Keratinocyte (primary cell): ENCODE measurements at places on chromosomes 1 and 21. TPM values are rescaled to one million over a fixed set of nuclear protein-coding genes. Genes with fewer than 3 reads are reported as not detected.

The CD53 gene
- 0.09 to 0.58 TPM (median 0.19 TPM) in 3 replicates for polyA plus RNA-seq

The FHAD1 gene
- polyA plus RNA-seq = 0.09 to 0.18 TPM (median 0.12 TPM) in 3 replicates

GRCh38 chr1:85289207-85289847 is 12.9 kb upstream of the BCL10 start:
- H3K27ac ChIP-seq = peak overlapping the region; percentile 82
- peak overlapping the region; percentile 5 for H3K4me3 ChIP-seq
- H3K36me3 ChIP-seq = no peaks in the 10 kb centered on the region
- peaks cover 48% of the 10 kb centered on the region for H3K4me1 ChIP-seq
- H3K27me3 ChIP-seq = no peaks in the 10 kb centered on the region

- no peak overlapping the region for H3K27ac ChIP-seq
- peaks cover 13% of the 10 kb centered on the region for H3K27me3 ChIP-seq
- no peak for DNase-seq
- H3K36me3 ChIP-seq = no peaks in the 10 kb centered on the region
- no peak overlapping the region for H3K4me3 ChIP-seq
These were observed 22.7 kb downstream of the PLEKHA6 start for GRCh38 chr1:204337036-204337429.

GRCh38 chr21:25400427-25400826 is 206.9 kb downstream of the MRPL39 start:
- DNase-seq = no peak
- no peaks in the 10 kb centered on the region for H3K4me1 ChIP-seq
- H3K4me3 ChIP-seq = no peak overlapping the region
- H3K36me3 ChIP-seq = no peaks in the 10 kb centered on the region

DNA sequence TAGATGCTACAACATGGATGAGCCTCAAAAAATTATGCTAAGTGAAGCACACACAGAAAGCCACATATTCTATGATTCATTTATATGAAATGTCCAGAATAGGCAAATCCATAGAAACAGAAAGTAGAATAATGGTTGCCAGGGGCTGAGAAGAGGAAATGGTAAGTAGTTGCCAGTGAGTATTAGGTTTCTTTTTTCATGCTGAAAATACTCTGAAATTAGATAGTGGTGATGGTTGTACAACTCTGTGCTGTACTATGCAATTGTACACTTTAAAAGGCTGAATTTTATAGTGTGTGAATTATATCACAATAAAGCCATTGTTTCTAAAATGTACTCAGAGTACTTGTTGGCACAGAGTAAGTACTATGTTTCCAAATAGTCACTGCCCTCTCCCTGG is 15.5 kb upstream of the GFI1 start:
- H3K4me1 ChIP-seq = no peaks in the 10 kb centered on the region
- H3K27me3 ChIP-seq = no peaks in the 10 kb centered on the region
- H3K27ac ChIP-seq = no peak overlapping the region
- no peaks in the 10 kb centered on the region for H3K36me3 ChIP-seq
- no peak for DNase-seq
- no peak overlapping the region for H3K4me3 ChIP-seq

The OR14A2 gene
- polyA plus RNA-seq = not detected in 3 replicates

- H3K4me1 ChIP-seq = peaks cover 6% of the 10 kb centered on the region
- no peak for DNase-seq
- no peak overlapping the region for H3K4me3 ChIP-seq
- no peaks in the 10 kb centered on the region for H3K27me3 ChIP-seq
These were observed 663.7 kb downstream of the PTPRC start for GRCh38 chr1:199302554-199302953.

- no peaks in the 10 kb centered on the region for H3K36me3 ChIP-seq
- no peaks in the 10 kb centered on the region for H3K4me1 ChIP-seq
- no peaks in the 10 kb centered on the region for H3K27me3 ChIP-seq
- no peak overlapping the region for H3K27ac ChIP-seq
- no peak for DNase-seq
These were observed 187.7 kb upstream of the C1orf174 start for GRCh38 chr1:4087530-4088420.

The CRYAA gene
- not detected in 3 replicates for polyA plus RNA-seq

The F13B gene
- not detected in 3 replicates for polyA plus RNA-seq

The MDM4 gene
- polyA plus RNA-seq = 6.8 to 17.8 TPM (median 8.6 TPM) in 3 replicates

The DNAJC28 gene
- 0.91 to 1.4 TPM (median 1.1 TPM) in 3 replicates for polyA plus RNA-seq

DNA sequence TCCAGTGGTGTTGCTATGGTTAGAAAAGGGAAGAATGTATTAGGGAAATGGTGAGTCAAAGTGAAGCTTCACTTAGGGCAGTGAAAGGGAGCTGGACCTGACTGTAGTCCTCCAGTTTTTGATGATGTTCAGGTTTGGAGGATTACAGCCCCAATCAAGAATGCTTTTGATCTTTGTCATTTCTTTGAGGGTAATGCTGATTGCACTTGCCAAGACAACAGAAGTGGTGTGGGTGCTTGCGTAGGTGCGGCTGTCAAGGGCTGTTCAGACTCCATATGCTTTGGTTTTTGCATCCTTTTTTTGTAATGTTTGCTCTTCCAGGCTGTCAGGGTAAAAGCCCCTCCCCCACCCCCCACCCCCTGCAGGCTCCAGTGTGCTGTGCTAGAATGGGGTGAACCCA is 38.9 kb downstream of the HHAT start:
- DNase-seq = no peak
- H3K36me3 ChIP-seq = no peaks in the 10 kb centered on the region
- H3K4me3 ChIP-seq = no peak overlapping the region
- no peak overlapping the region for H3K27ac ChIP-seq
- peaks cover 11% of the 10 kb centered on the region for H3K4me1 ChIP-seq

DNA sequence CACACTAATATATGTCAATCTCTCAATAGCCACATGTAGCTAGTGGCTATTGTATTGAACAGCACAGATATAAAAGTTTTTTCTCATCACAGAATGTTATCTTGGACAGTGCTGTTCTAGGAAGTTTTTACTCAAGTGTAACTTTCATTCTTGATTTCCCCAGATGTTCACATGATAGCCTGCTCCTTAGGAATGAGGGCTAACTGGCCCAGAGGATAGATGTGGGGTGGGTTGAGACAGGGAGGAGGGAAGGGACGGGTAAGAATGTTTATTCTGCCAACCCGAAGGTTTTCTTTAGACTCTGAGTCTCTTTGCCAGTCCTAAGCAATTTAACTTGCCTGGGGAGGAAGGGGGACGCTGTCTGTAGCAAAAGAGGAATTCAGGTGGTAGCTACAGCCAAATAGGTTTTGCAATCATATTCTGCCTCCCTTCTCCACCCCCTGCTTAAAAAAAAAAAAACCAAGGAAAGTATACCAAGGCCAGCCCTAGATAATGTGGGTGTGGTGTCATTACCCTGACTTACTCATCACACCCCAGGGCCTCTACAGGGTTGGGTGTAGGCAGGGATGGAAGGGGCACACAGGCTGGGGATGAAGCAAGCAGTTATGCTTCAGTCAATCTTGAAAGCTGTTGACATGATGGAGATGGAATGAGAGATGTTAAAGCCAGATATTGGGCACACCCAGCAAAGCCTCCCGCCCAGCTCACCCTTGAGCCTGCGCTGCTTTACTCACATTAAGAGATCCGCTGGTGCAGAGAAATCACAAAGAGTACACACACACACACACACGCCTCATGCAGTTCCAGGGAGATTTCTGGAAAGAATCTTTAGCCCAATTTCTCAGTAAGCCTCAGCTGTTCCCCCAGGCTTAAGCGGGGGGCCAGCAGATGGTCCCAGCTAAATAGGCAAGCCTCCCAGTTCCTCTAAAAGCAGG is 59.9 kb downstream of the PLXNA2 start:
- H3K27me3 ChIP-seq = no peaks in the 10 kb centered on the region
- H3K36me3 ChIP-seq = peaks cover 6% of the 10 kb centered on the region
- peak; percentile 97 for DNase-seq
- H3K4me3 ChIP-seq = no peak overlapping the region
- H3K4me1 ChIP-seq = peaks cover 37% of the 10 kb centered on the region

DNA sequence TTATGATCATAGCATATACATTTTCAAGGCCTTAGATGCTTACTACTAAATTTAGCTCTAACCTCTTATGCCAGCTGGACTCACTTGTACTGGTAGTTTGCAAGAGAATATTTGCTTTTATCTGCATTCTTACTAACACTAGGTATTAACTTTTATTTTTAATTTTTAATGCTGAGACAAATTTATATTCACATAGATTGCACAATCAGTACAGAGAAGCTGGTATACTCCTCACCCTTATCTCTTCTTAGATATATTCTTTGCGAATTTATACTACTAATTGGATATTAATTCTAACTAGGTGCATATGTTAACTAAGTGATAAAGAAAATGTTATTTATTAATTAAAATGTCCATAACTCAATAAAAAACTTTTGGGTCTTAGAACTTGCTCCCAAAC is 561.8 kb upstream of the PRMT6 start:
- no peak overlapping the region for H3K27ac ChIP-seq
- no peaks in the 10 kb centered on the region for H3K27me3 ChIP-seq
- no peaks in the 10 kb centered on the region for H3K36me3 ChIP-seq
- peaks cover 7% of the 10 kb centered on the region for H3K4me1 ChIP-seq
- no peak overlapping the region for H3K4me3 ChIP-seq
- DNase-seq = no peak

The RASSF5 gene
- 2.1 to 2.5 TPM (median 2.4 TPM) in 3 replicates for polyA plus RNA-seq

The ELF3 gene
- polyA plus RNA-seq = 0.23 to 1.1 TPM (median 0.51 TPM) in 3 replicates

- peaks cover 65% of the 10 kb centered on the region for H3K36me3 ChIP-seq
- H3K4me1 ChIP-seq = no peaks in the 10 kb centered on the region
- no peak overlapping the region for H3K4me3 ChIP-seq
- H3K27me3 ChIP-seq = no peaks in the 10 kb centered on the region
- no peak for DNase-seq
- no peak overlapping the region for H3K27ac ChIP-seq
These were observed 49.1 kb downstream of the CAPN2 start for GRCh38 chr1:223761411-223761810.

The MIGA1 gene
- polyA plus RNA-seq = 6.0 to 8.5 TPM (median 7.2 TPM) in 3 replicates

DNA sequence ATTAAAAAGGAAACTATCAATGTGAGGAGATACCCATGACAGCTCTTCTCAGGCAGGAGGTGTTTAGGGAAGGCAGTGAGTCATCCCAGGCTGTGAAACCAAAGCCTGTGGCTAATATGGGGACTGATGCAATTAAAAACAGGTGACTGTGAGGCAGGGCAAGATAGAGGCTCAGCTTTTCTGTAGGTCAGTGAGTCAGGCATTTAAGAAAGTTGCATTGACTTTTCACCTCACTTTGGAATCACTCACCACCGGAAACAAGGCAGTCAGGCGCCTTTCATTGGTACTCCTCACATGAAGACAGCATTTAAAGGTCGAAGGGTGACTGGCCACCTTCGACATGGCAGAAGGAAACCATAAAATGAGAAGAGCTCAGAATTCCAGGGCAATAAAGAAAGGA is 54.5 kb downstream of the PAPPA2 start:
- H3K36me3 ChIP-seq = no peaks in the 10 kb centered on the region
- H3K4me1 ChIP-seq = peaks cover 4% of the 10 kb centered on the region
- H3K4me3 ChIP-seq = no peak overlapping the region
- H3K27me3 ChIP-seq = peaks cover 3% of the 10 kb centered on the region

The KRTAP10-9 gene
- polyA plus RNA-seq = not detected in 3 replicates

DNA sequence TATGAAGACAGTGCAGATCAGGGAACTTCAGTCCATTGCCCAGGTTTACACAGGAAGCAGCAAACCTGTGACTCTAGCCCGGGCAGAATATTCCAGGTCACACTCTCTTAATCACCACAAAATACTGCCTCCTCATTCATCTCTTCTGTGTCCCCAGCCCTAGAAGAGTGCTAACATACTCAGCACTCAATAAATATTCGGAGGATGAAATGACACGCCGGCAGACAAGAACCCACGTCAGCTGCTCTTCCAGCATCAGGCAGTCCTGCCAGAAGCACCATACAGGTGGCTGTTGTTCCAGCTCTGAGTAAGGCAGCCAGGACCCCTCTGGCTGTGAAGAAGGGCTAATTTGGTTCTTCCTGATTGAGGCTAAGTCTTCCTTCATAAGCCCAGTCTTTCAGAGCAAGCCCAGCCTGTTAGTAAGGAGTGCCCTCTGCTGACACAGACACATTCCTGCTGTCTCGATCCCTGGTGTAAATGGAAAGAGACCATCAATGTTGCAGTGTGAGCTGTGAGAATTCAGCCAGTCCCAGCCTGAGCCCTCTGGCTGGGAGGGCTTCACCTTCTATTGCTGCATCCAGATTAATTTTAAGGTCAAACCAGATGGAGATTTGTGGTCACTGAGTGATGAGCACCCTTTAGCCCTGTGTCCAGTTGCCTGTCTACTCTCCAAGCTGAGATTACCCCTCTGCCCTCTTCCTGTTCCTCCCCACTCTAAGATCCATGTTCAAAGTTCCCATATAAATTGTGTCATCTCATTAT is 45.0 kb upstream of the KIRREL1 start:
- peaks cover 13% of the 10 kb centered on the region for H3K27me3 ChIP-seq
- H3K4me3 ChIP-seq = no peak overlapping the region
- no peak for DNase-seq
- no peaks in the 10 kb centered on the region for H3K4me1 ChIP-seq
- H3K36me3 ChIP-seq = no peaks in the 10 kb centered on the region

The CFHR4 gene
- not detected in 3 replicates for polyA plus RNA-seq

GRCh38 chr1:246775531-246776385 is 51.5 kb downstream of the SCCPDH start:
- H3K4me3 ChIP-seq = no peak overlapping the region
- H3K4me1 ChIP-seq = no peaks in the 10 kb centered on the region
- H3K36me3 ChIP-seq = no peaks in the 10 kb centered on the region
- no peak overlapping the region for H3K27ac ChIP-seq

GRCh38 chr1:240496941-240497340 is 115.0 kb downstream of the GREM2 start:
- H3K4me3 ChIP-seq = no peak overlapping the region
- no peaks in the 10 kb centered on the region for H3K27me3 ChIP-seq
- H3K27ac ChIP-seq = no peak overlapping the region
- H3K4me1 ChIP-seq = no peaks in the 10 kb centered on the region
- no peaks in the 10 kb centered on the region for H3K36me3 ChIP-seq

DNA sequence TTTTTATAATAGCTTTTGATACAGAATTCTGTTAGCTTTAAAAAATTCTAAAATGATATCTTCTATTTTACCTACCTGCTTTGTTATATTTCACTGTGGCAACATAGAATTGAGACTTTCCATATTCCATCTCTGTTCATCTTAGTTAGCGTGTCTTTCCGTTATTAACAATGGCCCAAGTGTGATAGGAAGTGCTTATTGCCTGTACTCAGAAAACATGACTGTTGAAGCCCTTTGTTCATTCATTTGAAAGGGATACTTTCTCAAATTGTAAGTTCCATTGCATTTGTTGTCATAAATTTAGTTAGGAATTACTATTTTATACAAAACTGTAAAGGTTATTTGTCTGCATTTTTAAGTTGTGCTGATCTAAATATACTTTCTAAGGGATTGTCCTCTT is 73.1 kb downstream of the LAMC1 start:
- no peaks in the 10 kb centered on the region for H3K27me3 ChIP-seq
- no peak overlapping the region for H3K4me3 ChIP-seq
- H3K36me3 ChIP-seq = peaks cover 4% of the 10 kb centered on the region
- H3K4me1 ChIP-seq = peaks cover 22% of the 10 kb centered on the region
- no peak overlapping the region for H3K27ac ChIP-seq
- DNase-seq = no peak

The PPIAL4G gene
- not detected in 3 replicates for polyA plus RNA-seq
